ENCODE measurements at places on chromosomes 12 and 14. TPM values are rescaled to one million over a fixed set of nuclear protein-coding genes. Genes with fewer than 3 reads are reported as not detected.

INSM2 gene
- polyA plus RNA-seq = 0.98 TPM

BAG5 gene
- polyA plus RNA-seq = 25.5 TPM

NELL2 gene
- polyA plus RNA-seq = 46.8 TPM

ASPG gene
- 1.4 TPM for polyA plus RNA-seq

HELB gene
- 2.6 TPM for polyA plus RNA-seq

PTPN6 gene
- polyA plus RNA-seq = not detected

Measured in neural cell (in vitro differentiated cells).